ENCODE measurements at places on chromosomes 4 and X.

DNA sequence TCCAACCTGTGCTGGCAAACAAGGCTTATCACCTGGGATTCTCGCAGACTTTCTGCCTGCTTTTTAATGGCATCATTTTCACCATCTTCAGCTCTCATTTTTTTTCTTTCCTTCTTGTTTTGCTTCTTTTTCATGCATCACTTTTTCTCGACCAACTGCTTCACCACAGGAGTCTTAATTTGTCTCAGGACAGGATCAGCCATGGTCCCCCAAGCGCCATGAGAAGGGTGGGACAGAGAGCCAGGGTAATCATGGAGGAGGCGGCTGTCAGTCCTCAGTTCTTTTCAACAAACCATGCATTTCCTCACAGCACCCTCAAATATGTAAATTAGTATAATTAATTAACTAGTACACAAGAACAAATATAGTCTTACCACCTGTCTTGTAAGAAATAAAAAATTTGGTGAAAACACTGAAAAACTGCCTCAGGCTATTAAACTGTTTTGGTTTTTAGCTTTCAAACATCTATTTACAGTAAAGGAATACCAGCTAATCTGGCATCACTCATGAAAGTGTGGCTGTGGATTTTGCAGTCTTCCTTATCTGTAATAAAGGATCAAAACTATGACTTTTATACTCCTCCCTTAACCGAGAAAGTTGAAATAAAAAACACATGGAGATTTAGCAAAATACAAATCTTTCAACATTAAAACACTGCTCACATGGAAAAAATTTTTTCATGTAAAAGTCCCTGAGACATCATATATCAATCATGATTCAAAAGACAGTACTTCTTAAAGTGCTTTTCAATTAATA, 19.1 kb downstream of the EIF4E start:
- no peak for DNase-seq

GRCh38 chr4:140116442-140117104, 37.4 kb downstream of the MAML3 start:
- DNase-seq, result no peak

GRCh38 chr4:186029571-186030398, 39.2 kb upstream of the TLR3 start:
- DNase-seq, result no peak

- DNase-seq, result no peak
Observed at GRCh38 chr4:173499658-173500535, 30.1 kb downstream of the HAND2 start.

- DNase-seq, result no peak
Observed at GRCh38 chr4:23782778-23783437, 106.9 kb downstream of the PPARGC1A start.

GRCh38 chrX:135740681-135741149, 27.3 kb downstream of the CT45A1 start:
- DNase-seq, result peak; percentile 76

DNA sequence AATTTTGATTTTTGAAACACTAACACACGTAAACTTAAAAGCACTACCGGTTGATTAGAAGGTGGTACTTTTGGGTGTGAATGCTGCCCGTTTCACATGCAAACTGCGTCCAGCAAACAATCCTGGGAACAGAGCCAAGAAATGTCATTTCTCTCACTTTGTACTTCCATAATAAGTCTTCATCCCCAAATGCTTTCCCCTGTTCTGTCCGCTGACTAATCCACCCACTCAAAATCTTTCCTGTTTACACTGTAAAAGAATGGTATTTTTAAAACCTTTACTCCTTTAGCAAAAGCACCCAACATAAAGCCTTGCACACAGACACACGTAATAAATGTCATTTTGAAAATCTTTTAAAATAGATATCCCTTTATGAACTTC, 39.1 kb upstream of the PDLIM5 start:
- no peak for DNase-seq

DNA sequence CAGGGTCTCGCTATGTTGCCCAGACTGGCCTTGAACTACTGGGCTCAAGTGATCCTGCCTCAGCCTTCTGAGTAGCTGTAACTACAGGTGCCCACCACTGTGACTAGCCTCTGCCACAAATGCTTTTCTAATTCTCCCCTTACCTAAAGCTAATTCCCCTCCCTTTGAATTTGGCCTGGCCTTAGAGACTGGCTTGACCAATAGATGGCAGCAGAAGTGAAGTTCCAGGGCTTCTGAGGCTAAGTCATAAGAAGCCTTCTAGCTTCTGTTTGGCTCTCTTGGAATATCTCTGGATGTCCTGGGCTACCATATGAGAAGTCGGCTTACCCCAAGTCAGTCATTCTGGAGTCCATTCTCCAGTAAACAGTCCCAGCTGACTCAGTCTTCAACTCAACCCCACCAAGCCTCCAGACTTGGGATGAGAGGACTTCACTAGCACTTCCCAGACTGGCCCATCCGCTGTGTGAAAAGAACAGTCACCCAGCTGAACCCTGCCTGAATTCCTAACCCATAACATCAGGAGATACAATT, 61.0 kb downstream of the HPRT1 start:
- peak; percentile 74 for DNase-seq

DNA sequence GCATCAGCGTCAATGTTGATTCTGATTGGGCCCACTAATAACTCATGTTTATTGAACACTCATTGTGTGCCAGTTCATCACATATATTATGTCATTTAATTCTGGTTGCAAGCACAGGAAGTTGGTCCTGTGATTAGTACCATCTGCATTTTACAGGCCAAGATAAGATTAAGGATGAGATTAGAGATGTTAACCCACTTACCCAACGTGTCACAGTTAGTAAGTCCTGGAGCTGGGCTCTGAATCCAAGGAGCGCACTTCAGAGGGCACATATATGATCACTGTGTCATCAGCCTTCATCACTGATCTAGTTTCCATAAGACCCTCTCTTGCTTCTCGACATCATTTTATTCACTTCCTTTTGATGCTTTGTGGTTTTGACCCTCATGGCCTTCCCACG, 205.3 kb upstream of the ANXA3 start:
- DNase-seq, result no peak

- DNase-seq, result no peak
Observed at GRCh38 chr4:10096978-10097335, 19.6 kb downstream of the WDR1 start.

GRCh38 chr4:3283483-3283882, 9.3 kb upstream of the RGS12 start:
- no peak for DNase-seq

- DNase-seq, result no peak
Observed at GRCh38 chr4:110615353-110616237, 7.3 kb downstream of the PITX2 start.

- no peak for DNase-seq
Observed at GRCh38 chr4:184529283-184529682, 54.9 kb upstream of the IRF2 start.

DNA sequence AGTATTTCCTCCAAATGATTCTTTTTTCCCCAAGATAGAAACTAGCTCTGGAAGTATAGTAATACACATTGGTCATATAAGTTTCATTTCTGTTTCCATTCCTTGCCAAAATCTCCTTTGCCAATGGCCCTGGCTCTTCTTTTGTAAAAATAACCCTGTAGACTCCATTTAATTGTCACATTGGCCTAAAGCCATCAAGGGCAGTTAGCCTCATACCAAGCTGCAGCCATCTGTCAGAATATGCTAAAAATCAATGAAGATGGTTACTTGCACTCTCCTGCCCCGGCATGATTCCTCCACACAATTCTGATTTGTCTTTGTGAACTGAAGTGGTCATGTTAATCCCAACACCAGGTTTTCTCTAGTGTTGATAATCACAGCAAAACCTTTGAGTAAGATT, 380.5 kb downstream of the SH2D1A start:
- DNase-seq, result no peak

GRCh38 chr4:5931526-5931925, 38.6 kb upstream of the CRMP1 start:
- DNase-seq, result no peak

- no peak for DNase-seq
Observed at GRCh38 chrX:45735571-45735970, 534.9 kb upstream of the DIPK2B start.

DNA sequence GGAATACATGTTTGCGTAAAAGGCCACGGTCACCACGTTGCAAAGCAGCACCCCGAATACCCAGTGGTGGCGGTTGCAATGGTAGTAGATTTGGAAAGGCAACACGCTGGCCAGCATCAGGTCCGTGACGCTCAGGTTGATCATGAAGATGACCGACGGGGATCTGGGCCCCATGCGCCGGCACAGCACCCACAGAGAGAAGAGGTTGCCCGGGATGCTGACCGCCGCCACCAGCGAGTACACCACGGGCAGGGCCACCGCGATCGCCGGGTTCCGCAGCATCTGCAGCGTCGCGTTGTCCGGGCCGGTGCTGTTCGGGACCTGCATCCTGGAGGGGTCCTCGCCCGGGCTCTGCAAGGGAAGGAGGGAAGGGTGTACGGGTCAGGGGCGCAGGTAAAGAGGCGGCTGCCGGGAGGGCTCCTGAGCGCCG, 13.5 kb upstream of the ASMTL start:
- DNase-seq, result no peak

DNA sequence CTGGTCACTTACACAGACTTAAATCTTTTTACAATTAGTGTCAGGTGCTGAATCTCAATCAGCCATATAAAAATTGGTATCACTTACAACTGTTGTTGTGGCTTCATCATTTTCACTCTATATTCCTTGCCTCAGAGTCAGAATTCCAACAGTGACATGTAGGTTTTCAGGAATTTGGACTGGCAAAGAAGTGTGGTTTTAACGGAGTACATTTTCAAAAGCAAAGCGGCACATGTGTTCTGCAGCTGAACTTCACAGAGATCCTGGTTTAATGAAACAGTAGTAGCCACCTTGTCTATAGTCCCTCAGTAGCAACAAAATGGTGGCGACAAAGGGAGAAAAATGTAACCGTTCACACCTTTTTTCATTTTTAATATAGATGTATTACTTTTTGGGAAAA, 486.6 kb downstream of the FAT4 start:
- no peak for DNase-seq

- DNase-seq, result no peak
Observed at GRCh38 chr4:11111876-11112275, 316.8 kb downstream of the HS3ST1 start.

GRCh38 chr4:82352825-82353366, 20.9 kb downstream of the HNRNPD start:
- DNase-seq, result no peak

DNA sequence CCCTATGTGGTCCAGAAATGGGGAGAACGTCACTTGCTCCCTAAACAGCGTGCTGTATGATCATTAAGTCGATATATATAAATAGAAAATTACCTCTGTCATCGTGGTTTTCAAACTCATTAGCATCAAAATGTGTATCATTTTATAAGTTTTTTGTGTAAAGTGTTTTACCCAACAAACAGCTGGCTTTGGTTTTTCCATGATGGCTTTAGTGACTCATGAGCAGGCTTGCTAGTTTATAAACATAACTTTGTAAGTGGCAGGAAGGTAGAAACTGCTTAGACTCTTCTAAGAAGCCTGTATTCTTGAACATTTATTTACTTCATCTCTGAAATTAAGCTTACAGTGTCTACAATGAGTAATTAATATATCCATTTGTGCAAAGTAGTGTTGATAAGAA, 108.4 kb upstream of the DIPK2B start:
- no peak for DNase-seq

GRCh38 chrX:14173873-14174272, 144.2 kb upstream of the GEMIN8 start:
- DNase-seq, result no peak

DNA sequence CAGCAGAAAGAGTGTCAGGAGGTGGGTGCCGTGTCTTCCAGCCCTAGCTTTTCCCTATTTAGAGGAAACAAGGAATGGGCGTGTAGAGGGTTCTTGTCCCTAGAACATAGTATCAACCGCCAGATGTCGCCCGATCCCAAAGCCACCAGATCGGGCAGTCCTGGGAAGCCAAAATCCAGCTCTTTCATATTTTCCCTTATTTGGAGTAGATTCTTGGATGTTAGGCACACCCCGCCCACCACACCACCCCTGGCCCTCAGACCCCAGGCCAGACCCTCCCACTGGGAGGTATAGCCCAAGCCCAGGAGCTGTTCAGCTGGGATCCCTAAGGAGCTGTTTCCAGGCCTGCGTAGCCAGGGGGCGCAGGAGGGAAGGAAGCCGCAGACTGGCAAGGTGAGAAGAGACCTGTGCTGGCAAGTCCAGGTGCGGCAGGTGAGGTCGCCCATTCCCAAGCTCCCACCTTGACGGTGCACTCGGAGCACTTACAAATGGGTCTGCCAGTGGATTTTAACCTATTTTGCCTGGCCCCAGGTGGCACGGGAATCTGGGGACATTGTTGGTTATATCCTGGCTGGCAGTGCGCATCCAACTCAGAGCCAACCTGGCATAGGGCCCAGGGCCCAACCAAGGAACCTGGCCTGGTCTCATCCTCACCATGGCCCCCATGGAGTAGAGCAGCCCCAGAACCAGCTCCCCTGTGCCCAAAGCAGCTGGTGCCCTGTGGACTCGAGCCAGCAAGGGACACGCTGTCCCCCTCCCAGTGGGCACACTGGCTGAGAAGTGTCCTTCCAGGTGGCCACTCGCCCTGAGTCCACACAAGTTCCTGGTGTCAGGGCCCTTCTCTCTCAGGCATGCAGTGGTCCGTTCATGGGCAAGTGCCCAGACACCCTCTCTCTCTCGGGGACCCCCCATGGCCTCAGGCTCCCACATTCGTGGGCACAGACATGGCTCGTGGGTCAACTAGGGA, 811 bp downstream of the FLNA start:
- peak; percentile 68 for DNase-seq

DNA sequence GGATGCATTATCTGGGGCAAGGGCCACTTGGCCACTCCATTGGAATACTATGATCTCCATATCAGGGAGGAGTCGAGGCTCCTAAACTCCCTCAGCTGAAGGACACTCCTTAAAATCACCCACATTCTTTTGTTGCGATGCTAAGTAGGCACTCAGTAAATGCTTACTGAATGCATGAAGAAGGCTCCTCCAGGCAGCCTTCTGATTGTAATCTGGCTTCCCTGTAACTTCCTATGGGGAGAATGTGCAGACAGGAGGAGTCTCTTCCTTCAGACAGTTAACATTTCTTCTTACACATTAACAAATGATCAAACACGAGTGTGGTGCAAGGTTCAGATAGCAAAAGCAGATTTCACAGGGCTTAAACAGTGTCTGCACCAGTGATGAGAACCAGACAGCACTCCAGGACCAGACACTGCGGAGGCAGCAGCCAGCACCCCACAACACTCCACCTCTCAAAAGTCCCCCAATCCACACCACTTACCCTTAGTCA, 21.4 kb upstream of the USO1 start:
- no peak for DNase-seq

GRCh38 chr4:94406668-94407437, 44.9 kb upstream of the PDLIM5 start:
- DNase-seq, result peak; percentile 94

DNA sequence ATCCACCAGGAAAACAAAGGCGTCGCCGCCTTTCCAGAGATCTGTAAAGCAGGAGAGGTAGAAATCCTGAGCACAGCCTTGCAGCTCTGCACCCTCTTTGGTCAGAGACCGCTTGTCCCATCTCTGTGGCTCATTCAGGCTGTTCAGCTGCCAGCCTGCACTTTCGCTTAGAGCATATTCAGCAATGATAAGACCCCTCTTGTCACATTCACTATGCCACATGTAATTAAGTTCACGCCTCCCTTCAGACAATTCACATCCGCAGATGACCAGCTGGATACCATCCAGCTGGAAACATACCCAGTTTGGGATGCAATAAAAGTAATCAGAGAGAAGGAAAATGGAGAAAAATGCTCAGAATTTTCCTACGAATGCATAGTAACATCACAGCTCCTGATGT, 335.4 kb downstream of the UNC5C start:
- DNase-seq, result no peak

GRCh38 chr4:4960574-4960973, 58.7 kb downstream of the CYTL1 start:
- no peak for DNase-seq
